Cortex of kidney (tissue), 1 donor: ENCODE measurements at places on chromosomes 2 and 18.
A peak's percentile ranks its signal among the peaks of the same experiment; 100 is the strongest.

- DNase-seq = no peak
These were observed 204.8 kb upstream of the HS6ST1 start for GRCh38 chr2:128523457-128523856.

DNA sequence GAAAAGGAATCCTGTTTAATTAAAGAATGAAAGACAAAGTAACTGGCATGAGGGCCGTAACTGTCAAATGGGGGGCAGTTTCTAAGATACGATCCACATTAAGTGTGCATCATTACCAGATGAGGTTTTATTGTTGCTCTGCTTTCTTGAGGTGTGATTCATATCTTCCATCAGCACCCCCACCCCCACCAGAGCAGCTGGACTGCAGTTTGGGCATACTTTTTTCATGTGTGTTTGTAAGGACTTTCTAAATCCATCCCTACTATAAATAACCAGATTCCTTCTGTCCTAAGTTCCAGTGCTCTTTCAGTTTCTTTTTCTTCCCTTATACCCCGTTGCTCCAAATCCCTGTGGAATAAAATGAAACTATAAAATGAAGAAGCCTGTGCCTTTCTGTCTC, 142.1 kb downstream of the CDCA7 start:
- DNase-seq = no peak

GRCh38 chr2:109392816-109393661, 220.7 kb downstream of the SEPTIN10 start:
- no peak for DNase-seq

DNA sequence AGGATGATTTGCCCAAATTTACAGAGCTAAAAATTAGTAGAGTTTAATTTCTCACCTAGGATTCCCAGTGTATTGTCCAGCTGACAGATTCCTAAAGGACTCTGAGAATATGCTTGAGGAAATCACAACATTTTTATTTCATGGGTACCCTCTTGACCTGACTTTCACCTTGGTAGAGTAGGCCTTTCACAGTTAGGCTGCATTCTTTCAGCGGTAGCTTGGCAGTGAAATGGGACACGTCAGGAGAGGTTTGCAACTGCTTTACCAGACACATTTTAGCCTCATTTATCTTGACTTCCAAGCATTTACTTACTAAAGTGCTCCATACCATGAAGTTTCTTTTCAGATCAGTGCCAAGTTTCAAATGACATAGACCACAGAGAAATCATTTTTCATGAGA, 937.9 kb upstream of the LRRTM1 start:
- no peak for DNase-seq

DNA sequence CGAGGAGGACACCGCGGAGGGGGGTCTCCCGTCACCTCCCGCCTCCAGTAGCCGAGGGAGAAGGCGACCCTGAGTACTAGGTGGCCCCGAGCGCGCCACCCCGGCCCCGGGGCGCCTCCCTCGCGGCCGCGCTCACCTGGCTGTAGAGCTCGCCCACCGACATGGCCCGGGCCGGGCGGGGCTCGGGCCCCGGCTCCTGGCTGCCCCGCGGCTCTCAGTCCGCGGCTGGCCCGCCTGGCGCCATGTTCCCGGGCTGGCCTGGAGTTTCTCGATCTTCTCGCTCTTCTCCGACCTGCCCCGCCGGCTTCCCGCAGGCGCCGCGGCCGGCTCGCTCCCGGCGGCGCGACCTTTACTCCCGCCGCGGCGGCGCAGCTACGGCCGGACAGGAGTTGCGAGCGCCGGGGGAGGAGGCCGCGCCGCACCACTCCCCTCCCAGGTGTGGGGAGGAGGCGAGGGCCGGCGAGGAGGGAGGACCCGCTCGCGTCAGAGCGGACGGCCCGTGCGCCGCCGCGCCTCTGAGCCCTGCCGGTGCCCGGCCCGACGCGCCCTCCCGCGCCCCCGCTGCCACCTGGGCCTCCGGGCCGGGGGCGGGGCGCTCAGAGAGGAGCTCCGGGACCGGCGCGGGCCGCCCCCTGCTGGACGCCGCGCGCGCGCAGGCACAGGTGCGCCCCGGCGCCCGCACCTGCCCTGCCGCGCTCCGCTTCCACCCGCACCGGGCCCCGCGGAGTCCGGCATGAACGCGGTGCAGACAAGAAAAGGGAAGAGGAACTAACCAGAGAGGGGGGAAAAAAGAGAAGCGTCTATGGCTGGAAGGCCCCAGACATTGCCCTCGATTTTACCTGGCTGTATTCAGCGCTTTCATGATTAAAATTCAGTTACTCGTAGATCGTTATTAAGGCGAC, at the start of gene MYO5B:
Gene MYO5B, minus strand, starts transcription at position 517 of the 902 bp plus-strand sequence. Its CDS starts 354 bp downstream, at position 163.
- peak; percentile 41 for DNase-seq

DNA sequence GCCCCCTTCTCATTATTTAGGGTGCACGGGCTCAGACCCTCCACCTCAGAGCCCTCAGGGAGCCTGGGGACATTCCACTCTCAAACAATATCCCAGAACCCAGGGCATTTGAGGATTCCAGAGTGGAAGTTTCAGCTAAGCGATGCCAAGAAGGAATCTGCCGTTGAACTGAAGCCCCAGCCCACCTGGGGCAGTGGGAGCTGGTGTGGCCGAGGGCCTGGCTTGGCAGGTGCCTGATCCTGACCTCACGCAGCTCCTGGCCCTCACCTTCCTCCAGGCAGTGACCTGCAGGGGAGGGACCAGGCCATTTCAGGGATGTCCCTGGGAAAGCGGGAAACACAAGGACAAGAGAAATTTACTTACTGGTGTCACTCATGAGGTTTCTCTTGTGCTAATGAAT, 58.2 kb downstream of the ACKR3 start:
- DNase-seq = no peak

- no peak for DNase-seq
These were observed 23.6 kb upstream of the SULT1C4 start for GRCh38 chr2:108354136-108354535.

DNA sequence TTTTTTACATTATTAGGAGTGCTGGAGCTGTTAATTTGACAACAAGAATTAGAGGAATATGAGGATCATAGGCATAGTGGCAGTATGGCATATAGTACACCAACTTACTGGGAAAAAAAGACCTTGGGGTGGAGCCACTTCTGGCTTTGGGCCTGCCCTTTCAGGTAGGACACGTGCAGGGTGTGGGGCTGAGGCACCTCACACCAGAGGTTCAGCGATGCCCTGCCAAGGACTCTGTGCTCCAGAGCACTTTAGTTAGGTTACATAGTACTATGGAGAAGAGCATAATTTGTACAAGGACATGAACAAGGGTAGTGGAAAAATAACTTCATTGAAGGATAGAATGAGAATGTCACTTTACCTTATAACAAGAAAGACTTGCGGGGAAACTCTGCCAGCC, 77.1 kb upstream of the CD302 start:
- DNase-seq = no peak

DNA sequence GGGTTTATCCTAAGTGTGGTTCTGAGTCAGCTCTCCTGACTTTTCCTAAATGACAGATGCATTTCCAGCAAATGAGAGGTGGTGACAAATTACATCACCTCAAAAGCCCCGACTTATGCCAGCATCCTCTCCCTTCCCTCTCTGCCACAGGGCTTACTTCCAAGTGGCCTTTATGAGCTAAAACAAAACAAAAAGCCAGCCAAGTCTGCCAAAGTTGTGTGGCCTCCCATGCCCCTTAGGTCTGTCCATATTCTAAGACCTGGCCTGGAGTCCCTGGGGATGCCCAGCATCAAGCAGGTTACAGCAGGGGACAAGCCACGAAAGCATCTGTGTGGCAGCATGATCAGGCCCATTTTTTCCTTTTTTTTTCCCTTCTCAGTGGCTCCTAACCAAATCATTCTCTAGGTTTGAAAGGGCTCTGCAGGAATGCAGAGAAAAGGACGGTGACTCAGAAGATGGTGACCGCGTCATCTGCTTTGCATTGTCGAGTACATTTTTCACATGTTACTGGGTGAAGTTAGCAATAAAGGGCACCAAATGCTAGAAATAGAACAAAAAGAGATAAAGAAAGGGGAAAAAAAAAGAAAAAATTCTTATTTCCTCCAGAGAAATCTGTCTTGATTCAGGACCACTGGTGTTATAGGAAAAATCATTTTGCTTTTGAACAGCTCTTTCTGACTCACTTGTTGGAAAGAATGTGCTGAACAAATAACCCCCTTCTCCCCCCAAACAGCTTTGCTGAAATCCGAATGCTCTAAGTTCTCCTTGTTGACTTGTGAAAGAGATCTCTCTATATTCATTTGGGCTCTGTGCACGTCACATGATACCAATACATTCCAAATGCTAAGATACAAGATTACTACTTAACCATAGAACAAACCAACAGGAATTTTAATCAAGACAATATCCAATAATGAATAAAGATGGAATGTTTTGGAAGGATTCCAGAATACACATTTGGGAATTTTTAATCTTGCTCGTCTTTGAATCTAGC, 178.7 kb downstream of the EN1 start:
- no peak for DNase-seq

DNA sequence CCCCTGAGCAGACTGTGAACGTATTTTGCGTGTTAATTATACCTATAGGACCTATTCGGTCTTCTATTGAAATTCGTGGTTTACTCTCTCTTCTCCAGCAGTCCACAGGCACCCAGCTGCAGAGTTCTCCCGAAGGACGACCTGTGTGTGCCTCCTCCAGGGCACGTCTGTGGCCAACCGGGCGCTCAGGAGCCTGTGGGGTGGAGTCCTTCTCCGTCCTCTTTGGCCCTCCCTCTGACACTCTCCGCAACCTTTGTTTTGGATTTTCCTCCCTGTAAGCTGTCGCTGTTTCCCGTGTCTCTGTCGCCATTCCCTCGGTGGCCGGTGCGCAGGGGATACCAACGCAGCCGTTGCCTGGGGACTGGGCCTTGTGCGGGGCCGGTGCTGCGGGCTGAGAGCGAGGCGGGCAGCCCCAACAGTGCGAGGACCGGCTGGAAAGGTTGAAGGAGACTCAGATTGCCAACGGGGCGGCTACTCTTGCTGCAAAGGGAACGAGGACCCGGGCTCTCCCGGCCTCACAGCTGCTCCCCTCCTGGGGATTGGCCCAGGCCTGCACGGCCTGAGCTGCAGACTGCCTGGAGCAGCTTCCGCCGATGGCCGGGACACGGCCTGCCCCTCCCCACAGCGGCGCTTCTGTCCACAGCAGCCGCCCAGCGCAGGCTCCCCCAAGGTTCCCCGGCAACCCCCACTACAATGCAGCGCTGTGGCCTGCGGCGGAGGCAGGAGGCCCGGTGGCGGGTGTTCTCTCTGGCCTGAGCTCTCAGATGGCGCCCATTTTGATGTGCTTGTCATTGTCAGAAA, 221.0 kb downstream of the MTX2 start:
- no peak for DNase-seq

- DNase-seq = no peak
These were observed 83.0 kb downstream of the NEB start for GRCh38 chr2:151651274-151651673.

DNA sequence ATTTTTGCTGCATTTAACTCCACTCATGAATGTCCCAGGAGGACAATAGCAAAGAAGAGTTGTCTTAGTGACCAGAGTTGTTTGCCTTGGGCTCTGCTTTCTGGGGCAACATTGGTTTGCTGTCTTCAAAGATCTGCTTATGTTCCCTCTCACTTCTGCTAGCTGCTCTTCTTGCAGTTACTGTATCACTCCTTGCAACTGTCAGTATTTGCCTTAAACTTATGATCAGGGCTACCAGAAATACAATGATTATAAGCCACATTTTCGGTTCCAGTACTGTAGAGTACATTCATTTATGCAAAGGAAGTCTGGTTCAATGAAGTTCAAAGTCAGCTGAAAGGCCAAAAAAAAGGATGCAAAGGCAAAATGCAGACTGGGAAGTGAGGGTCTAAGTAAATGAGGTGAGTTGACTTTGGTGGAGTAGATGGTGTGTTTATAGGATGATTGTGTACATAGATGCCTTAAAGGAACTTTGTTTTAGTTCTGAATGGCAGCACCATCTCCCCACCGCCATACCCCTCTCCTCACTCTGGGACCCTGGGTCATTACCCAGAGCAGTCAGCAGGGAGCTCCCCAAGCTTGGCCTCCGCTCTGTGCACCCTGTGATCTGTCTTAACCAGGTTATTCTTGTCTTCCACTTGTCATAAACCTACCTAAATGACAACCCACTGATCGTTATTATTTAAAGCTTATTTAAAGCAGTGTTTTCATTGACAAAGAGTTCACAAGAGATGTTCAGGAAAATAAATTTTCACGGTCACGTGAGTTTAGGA, 236.0 kb downstream of the DOK6 start:
- no peak for DNase-seq

DNA sequence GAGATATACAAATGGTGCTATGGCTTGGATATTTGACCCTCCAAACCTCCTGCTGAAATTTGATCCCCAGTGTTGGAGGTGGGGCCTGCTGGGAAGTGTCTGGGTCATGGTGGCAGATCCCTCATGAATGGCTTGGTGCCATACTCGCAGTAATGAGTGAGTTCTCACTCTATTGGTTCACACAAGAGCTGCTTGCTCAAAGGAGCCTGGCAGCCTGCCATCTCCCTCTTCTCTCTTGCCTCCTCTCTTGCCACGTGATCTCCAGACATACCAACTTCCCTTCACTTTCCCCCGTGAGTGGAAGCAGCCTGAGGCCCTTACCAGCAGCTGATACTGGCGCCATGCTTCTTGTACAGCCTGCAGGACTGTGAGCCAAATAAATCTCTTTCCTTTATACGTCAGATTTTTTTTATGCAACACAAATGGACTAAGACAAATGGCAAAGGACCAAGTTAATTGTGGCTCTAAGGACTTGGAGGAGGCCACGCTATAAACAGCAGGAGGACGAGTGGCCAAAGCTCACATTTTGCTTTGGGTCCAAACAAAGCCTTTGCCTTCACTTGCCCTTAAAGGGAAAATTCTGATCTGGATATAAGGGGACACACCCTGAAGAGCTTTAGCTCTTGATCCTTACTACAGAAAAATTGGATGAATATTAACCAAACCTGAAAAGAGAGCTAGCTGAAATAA, 214.7 kb downstream of the SS18 start:
- DNase-seq = no peak

DNA sequence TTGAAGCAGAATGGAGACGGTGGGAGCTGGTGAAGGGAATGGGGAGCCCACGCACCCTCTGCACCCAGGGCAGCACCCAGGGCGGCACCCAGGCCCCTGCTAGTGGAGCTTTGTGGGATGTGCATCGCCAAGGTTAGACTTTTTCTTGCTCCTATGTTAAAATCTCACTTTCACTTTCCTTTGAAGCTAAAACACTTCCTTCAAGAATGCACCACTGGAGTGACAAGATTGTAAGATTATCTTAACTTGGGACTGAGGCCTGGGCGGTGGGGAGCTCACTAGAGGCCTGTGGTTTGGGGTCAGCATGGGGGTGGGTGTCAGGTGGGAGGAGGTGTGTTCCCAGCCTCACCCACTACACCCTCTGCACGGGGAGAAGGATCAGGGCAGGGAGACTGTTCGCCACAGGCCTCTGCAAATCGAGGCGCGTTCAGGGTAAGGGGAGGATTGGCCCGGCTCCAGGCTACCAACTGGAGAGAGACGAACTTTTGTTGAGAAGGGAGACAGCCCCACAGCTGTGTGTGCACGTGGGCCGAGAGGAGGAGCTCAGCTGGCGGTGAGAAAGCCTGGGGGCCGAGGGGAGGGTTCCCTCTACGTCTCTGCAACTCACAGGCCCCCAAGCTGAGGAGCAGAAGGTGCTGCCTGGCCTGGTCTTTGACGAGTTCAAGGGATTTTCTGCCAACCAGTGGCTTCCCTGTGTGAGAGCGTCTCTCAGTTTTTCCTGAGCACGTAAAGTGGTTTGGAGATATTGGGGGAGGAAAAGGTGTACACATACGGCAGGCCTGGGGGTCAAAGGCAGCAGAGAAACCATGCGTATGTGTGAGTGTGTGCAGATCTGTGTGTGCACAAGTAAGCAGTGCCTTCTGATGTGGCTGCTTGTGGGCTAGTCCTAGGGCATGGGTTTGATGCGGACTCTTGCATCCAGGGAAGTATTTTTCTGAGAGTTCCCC, 147.7 kb downstream of the KLHL29 start:
- DNase-seq = no peak
